ENCODE measurements at places on chromosomes 11 and 22.

DNA sequence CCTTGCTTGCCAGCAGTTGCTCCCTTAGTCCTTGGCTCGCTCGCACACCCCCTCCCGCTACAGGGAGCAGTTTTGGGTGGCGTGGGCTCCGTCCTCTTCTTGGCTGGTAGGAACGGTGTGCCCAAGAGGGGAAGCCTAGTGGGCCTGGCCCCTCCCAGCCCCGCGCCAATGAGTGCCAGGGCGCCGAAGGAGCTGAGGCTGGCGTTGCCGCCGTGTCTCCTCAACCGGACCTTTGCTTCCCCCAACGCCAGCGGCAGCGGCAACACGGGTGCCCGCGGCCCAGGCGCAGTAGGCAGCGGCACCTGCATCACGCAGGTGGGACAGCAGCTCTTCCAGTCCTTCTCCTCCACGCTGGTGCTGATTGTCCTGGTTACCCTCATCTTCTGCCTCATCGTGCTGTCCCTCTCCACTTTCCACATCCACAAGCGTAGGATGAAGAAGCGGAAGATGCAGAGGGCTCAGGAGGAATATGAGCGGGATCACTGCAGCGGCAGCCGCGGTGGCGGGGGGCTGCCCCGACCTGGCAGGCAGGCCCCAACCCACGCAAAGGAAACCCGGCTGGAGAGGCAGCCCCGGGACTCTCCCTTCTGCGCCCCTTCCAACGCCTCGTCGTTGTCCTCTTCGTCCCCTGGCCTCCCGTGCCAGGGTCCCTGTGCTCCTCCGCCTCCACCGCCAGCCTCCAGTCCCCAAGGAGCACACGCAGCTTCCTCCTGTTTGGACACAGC lies 1.6 kb downstream of the C11orf87 start:
- no peak for DNase-seq

- peak; percentile 82 for DNase-seq
Measured at GRCh38 chr11:32894149-32894827, 1.7 kb downstream of the QSER1 start.

DNA sequence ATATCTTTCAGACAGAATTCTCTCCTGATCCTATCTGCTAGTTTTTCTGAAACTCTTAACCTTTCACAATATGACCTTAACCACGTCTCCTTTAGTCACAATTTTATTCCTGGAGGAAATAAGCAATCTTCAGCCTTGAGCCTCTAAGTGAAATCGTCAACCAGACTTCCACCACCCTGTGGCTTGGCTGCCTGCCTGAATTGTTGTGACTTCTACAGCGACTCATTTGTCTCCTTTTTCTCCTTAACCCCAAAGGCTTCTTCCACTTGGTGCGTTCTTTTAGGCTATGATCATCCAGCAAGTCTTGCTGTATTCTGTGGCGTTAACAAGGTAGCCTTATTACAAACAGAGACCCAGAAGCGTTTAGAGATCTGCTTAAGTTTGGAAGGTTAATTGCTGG lies 535.1 kb upstream of the ARHGAP42 start:
- DNase-seq, result no peak

- DNase-seq, result no peak
Measured at GRCh38 chr22:28560046-28560742, 119.4 kb downstream of the TTC28 start.

DNA sequence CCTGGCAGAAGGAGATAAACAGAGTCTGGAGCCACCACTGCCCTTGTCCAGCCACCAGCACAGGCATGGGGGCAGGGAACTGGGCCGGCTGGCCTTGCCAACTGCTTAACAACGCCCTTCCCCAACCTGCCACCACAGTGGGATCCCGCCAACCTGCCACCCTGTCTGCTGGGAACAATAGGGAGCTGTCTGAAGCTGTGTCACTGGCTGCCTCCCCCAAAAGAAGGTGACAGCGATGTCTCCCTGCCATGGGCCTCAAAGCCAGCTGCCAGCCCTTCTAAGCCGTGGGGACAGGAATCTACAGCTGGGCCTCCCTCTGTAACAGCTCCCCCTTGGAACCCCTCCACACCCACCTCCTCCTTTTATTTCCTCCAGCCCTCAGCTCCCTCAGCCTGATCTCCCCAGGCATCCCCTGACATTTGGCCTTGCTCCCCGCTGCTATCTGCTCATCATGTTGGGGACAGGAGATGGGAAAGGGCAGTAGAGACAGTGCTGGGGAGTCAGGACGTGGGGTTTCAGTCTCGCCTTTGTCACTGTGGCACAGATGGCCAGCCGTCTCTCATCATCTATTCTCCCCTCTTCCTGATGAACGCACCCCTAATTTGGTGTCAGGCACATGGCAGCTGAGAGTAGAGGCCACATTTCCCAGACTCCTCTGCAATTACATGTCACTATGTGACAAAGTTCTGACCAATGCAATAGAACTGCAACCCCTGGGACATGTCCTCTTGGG lies 51.3 kb upstream of the PRDM11 start:
- DNase-seq, result no peak

DNA sequence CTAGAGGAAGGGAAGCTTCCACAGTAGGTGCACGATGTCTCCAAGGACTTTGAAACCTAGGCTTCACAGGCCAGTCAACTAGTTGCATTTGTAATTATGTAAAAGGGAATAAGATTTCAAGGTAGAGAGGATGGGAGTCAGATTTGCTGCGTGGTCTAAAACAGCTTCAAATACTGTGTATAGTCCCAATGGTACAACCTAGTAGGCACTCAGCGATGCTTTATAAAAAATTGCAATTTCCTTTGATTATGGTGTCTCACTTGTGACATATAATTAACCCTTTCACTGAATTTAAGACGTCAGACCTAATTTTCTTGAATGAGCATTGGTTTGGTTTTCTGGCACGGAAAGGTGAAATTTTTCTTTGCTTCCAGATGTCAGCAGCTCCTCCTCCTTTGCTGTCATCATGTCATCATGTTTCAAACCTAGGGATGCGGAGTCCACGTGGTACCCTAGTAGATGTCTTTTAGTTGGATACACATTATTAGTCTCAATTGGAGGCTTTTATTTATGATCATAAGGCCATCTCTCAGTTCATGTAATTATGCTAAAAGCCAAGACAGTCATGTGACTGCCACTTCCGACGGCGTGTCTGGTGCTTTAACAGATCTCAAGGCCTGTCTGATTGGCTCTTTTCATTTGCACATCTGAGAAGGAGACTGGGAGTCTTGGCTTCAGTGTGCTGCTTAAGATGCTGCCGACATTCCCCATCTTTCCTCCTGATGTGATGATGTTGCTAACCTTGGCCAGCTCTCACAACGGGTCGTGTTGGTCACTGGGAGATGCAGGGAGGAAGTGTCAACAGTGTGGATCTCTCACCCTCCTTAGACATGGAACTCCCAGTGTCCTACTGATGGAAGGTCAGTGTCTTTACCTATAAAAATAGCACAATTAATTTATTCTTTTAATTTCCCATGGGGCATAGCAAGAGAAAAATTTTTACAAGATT lies 134.0 kb downstream of the HIPK3 start:
- DNase-seq, result no peak
